ENCODE measurements at places on chromosomes 5 and 9.

- no peak for DNase-seq
Observed at GRCh38 chr9:114351932-114352331, 22.3 kb downstream of the ORM2 start.

- DNase-seq = no peak
Observed at GRCh38 chr5:111144352-111144930, 52.3 kb downstream of the WDR36 start.

DNA sequence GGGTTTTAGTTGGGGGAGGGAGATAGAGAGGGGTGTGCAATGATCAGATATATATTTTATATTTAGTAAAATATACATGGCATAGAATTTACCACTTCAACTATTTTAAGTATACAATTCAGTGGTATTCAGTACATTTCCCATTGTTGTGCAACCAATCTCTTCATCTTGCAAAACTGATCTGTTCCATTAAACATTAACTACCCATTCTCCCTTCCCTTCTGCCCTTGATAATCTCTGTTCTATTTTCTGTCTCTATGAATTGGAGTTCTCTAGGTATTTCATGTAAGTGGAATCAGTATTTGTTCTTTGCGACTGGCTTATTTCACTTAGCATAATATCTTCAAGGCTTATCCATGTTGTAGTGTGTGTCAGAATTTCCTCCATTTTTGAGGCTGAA, 38.6 kb downstream of the TGFBI start:
- DNase-seq = no peak

DNA sequence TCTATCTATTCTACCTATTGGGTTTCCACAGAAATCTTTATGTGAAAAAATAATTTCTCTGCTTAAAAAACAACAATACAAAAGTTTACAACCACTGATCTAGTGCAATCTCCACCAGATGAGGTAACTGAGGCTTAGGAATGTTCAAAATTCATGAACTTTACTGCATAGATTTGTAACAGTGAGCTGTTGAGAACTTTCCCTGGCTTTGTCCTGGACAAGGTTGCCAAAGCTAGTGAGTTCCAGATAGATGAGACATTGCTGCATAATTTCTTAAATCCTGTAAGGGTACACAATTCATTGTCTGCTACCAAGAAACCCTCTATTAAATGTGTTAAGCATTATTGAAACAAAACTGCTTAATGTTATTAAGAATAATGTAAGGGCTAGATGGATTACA, 102.7 kb downstream of the OSMR start:
- DNase-seq = no peak

GRCh38 chr5:36305571-36306326, 4.0 kb upstream of the RANBP3L start:
- no peak for DNase-seq

- DNase-seq = no peak
Observed at GRCh38 chr9:17328331-17328730, 193.5 kb downstream of the CNTLN start.

GRCh38 chr9:135135929-135136315, 48.5 kb downstream of the OLFM1 start:
- DNase-seq = no peak

GRCh38 chr9:75962013-75962661, 71.7 kb downstream of the PCSK5 start:
- no peak for DNase-seq

DNA sequence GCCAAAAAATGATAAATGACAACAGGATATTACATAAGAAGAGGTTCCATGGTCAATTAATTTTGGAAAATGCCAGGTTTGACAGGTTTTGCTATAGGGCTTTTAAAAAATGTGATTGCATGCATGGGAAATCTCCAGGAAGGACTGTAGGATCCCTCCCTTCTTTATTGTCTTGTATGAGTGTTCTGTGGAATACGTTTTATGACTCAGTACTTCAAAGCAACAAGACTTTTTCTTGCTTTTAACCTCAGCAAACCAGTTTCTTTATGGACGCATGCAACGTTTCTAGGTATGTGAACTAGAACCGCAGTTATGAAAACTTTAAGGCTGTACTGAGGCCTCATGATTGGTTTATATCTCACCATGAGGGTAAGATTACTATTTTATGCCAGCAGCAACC, 76.6 kb upstream of the NTRK2 start:
- no peak for DNase-seq

GRCh38 chr5:88158056-88158455, 110.6 kb downstream of the TMEM161B start:
- no peak for DNase-seq

DNA sequence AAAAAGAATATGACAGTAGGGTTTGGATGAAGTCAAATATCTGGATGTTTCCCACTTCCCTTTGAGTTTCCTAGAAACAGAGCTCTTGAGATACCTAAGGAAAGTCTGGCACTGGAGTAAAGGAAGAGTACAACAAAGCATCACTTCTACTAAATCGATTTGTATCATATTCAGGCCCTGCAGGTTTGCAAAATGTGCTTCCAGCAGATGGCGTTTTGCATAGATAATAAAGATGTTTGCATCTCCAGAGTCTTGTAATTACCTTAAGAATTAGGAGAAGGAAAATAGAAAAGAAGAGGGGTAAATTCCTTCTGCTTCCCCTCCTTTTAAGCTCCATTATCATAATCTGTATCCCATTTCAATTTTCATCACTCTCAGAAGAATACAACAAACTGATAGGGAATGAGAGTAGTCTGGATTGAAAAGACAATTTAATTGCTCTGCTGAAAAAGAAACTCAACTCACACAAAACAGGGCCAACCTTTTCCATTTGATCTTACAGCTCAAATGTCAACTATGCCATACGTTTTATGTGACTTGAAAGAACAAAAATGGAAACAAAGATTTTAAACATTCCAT, 380.4 kb downstream of the PTPRD start:
- DNase-seq = no peak

DNA sequence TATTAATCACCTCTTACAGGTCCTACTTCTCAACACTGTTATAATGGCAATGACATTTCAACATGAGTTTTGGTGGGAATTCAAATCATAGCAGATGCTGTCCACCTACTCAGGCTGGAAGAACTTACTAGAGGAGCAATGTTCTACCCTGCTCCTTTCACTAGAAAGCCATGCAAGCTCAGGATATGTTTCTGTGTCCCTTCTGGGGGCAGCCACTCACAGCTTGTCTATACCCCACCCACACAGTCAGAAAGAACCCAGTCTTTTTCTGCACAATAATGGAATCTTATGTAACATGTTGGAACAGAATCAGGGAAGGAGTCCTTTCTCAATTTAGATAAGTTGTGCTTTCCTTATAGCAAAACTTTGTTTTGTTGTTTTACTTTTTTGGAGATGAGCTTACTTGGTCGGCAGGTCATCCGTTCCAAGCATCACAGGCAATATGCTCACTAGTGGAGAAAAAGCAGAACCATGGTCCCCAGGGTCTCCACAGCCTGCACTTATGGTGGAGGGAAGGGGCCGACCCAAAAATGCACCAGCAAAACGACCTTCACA, 53.3 kb upstream of the ICE1 start:
- DNase-seq = no peak

GRCh38 chr5:170361616-170362015, 27.6 kb downstream of the KCNMB1 start:
- DNase-seq = no peak

GRCh38 chr5:135602882-135603721, 24.3 kb upstream of the CXCL14 start:
- no peak for DNase-seq

GRCh38 chr5:160363211-160363610, 7.2 kb downstream of the C1QTNF2 start:
- DNase-seq = no peak

GRCh38 chr9:135294836-135295235, 184.7 kb upstream of the PPP1R26 start:
- DNase-seq = no peak

DNA sequence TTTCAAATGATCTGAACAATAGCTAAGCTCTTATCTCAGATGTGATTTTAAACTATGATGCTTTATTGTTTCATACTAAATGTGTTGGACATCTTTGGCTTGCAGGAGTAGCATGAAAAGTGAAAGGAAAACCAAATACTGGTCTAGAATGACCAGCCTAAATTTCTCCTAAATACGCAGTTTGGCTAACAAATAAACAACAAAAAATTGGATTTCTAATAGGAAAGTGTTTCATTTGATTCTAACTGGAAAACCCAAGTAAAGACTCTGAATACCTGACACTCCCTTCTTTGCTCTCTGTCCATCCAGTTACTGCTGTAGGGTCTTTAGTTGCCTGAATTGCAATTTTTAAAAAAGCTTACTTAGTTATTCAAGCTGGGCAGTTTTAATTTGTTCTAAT, 111.7 kb upstream of the ACOT12 start:
- DNase-seq = no peak

- peak; percentile 72 for DNase-seq
Observed at GRCh38 chr5:39202597-39203274, 16.6 kb downstream of the FYB1 start.

DNA sequence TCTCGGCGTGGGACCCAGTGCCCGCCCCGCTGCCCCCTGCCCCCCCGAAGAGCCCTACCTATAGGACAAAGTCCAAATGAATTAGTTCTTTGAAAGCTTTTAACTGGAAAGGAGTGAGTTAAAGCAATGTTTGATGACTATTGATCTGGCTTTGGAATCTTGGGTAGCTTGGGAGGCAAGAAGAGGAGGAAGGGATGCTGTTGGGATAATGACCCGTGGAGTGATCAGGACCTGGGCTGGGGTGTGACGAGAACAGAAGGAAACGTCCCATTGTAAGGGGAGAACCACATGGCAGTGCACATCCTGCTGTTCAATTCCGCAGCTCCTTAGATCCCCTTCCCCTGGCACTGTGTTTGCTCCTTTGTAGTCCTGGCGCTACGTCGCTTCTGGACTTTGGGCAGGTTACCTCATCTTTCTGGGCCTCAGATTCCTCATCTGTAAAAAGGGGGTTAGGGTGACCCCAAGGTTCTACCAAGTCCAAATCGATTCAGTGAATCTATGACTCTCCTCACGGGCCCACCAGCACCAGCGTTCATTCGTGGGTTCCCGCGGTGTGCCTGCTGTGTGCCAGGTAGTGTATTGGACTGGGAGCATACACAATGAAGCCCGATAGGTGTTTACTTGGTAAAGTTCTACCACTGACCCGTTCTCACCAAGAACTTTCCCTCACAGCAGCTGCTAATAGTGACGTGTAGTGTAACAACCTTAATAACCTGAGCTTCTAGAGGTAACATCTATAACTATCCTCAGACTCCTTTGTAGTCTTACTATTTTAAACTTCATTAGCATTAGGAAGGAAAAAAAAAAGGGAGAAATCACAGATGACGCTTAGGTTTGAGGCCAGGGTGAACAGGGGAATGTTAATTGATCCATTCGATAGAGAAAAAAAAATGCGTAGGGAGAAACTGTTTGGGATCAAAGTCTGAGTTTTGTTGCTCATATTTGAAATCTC, 1.1 kb upstream of the NADK2 start:
- no peak for DNase-seq

Data from T-helper 1 cell (primary cell).